ENCODE measurements at places on chromosomes 3 and 15.

GRCh38 chr15:48190932-48191573 lies 412 bp upstream of the CTXN2 start:
- DNase-seq = peak; percentile 29

- no peak for DNase-seq
Measured at GRCh38 chr3:190204200-190204599, 83.5 kb upstream of the P3H2 start.

GRCh38 chr3:121793078-121793477 lies 41.8 kb downstream of the IQCB1 start:
- DNase-seq = no peak

GRCh38 chr15:65368302-65369211 lies 9.2 kb downstream of the IGDCC3 start:
- DNase-seq = no peak

DNA sequence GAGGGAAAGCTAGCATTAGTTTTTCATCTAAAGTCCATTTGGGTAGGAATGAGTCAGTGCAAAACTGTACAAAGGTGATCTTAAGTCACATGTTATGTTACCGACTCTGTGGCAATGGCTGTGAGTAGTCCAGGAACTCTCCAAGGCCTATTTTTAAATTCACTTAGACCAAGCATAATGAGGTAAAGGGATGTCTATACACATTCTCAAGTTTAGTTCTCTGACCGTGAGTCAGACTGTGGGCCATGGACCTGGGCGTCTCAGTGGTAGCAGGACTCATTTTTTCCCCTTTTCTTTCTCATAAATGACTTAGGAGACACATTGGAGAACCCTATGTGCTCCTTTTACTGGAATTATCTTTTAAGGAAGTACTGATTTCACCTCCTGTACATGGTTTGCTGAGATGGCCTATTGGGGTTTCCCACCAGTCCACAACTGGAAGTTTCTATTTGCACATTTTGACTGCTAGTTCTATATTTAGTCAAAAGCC lies 488.7 kb upstream of the TPRG1 start:
- peak; percentile 22 for DNase-seq

- no peak for DNase-seq
Measured at GRCh38 chr3:38626171-38626570, 23.3 kb downstream of the SCN5A start.

DNA sequence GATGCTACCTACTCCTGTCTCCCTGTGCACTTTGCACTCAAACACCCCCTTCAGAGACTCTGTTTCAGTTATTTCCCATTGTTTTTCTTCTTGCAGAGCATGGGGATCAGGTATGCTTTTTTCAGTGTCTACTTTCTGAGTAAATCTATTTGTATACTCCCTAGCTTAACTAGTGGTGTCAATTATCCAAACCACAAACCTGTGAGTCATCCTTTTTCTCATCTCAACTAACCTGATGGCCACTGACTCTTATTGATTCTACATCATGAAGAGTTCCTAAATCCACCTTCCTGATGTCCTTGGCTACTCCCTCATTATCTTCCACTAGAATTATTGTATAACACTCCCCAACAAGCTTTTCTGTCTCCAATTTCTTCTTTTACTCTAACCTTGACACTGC lies 68.0 kb downstream of the DIPK2A start:
- DNase-seq = no peak
